ENCODE measurements at places on chromosomes 1 and 21.

DNA sequence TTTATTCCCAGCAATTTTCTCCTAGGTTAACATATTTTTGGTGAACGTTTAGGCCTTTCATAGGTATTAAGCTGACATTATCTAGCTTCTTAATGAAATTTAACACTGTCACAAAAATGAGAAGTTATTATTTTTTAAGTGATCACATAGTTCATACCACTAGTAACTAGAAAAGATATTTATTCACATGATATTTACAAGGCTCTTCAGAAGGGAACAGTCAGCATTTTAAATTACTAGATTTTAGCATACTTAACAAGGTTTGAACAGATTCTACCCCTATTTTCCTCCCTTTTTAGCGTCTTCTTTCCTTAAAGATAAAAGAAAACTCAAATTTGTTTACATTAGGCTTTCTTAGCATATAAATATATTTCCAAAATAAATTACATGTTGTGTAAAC is 65.5 kb upstream of the B3GALT2 start:
- no peak for DNase-seq

- DNase-seq: peak; percentile 89
These were observed at the start of gene SLC50A1 for GRCh38 chr1:155135415-155136028. Gene SLC50A1, plus strand, starts transcription at chr1:155135852. Its CDS starts 60 bp downstream, at chr1:155135912.

DNA sequence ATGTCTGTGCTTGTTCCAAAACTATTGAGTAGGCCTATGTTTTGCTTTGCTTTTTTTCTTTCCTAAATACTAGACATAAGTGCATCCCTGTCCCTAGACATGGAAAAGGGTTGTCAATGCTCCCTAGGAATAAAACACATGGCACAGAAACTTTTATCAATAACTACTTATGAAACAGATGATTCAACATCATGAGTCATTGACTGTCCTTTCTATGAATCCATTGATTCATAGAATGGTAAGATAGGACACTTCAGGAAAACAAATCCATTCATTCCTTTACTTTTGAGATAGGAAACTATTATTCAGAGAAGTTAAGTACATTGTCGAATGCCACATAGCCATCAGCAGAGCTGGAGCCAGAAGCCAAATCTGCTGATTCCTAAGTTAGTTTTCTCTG is 147.5 kb downstream of the TSEN15 start:
- DNase-seq: no peak

DNA sequence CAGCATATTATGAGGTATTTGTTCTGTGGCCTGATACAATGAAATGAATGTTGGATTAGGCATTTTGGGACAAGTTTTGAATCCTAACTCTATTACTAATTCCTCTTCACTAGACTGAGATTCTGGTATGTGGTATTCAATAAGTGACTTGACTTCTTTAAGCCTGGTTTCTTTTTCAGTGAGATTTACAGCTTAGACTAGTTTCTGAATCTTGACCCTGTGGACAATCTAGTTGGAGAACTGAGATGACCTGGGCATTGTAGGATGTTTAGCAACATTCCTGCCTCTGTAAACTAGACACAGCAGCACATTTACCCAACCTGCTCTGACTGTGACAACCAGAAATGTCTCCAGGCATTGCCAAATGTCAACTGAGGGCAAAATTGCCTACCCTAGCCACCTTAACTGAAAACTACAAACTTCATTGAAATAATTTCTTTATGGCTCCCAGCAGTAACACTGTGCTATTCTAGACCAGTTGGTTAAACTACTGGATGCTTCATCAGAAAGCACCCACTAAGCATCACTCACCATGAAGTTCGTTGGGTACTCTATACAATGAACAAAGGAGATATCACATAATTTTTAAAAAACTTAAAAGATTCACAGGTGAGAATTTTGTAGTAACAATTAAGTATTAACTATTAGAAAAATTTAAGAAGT is 16.8 kb downstream of the PTPRC start:
- no peak for DNase-seq

DNA sequence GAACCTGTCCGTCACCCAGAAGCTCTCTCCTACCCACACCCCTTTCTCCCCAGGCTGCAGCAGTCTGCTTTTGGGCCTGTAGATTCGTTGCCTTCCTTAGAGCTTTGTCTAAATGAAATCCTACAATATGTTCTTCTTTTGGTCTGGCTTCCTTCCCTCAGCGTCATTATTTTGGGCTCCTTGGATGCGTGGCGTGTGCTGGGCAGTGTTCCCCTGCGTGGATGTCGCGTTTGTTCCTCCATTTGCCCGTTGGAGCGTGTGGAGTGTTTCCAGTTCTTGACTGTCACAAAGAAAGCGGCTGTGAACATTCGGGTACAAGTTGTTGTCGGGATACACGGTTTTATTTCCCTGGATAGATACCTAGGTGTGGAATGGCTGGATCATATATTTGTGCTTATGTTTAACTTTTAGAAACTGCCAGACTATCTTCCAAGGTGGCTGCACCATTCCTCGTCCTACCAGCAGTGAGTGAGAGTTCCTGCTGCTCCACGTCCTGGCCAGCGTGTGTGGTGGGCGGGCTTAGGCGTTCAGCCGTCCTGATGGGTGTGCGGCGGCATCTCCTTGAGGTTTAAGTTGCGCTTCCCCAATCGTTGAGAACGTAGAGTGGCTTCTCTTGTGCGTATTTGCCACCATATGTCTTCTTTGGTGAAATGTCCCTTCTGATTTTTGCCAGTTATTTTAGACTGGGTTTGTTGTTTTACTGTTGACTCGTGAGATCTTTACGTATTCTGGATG is 31.7 kb downstream of the SKI start:
- DNase-seq: no peak

DNA sequence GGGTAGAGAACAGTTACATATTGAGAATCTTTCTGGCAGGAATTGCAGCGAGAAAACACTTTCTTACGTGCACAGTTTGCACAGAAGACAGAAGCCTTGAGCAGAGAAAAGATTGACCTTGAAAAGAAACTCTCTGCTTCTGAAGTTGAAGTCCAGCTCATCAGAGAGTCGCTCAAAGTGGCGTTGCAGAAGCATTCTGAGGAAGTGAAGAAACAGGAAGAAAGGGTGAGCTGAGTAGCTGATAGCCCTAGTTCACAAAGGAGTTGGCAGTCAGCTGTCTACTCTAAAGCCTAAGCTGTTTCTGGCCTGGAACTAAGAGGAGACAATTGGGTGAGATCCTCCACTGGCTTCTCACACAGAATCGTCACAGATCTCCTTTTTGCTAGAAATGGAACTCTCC is 20.3 kb upstream of the SH3BGRL3 start:
- DNase-seq: no peak

DNA sequence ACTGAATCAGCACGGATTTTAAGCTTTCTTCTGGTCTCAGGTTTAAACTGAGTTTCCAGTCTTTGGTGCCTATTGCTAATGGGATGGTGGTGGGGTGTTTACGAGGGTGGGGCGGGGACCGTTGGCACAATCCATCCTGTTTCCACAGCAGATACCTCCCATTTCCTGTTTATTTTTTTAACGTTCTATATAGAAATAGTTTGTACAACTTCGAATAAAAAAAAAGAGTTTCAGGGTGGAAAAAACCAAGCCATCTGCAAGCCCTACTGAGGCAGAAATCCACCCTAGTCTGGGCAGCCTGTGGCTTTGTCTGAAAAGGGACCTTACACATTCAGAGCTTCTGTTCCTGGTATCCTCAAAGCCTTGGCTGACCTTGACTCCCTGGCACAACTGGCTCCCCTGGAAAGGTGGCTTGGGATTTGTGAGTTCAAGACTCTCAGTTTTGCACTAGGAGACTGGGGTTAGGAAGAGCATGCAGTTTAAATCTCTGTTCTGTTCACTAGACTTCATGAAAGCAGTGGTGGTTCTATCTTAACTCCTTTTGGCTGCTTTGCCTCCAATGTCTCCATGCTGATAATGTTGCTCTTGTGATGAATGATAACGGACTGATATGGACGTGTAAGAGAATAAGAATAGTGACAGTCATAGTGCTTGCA is 46.7 kb downstream of the VANGL2 start:
- DNase-seq: no peak

- no peak for DNase-seq
These were observed 7.3 kb downstream of the RNU5D-1 start for GRCh38 chr1:44723496-44724295.

GRCh38 chr1:67339623-67340343 is 32.1 kb downstream of the IL12RB2 start:
- DNase-seq: no peak

- DNase-seq: no peak
These were observed 710.7 kb upstream of the ADAMTS5 start for GRCh38 chr21:27677546-27677945.

Data from stimulated activated CD4-positive, alpha-beta T cell treated with anti-CD3 and anti-CD28 coated beads, Interleukin-15, amount 100 ng/mL, for 1 hour (primary cell).